Stimulated activated CD8-positive, alpha-beta memory T cell treated with anti-CD3 and anti-CD28 coated beads, Interleukin-2, amount 100 ng/mL, for 1 hour (primary cell): ENCODE measurements at places on chromosomes 16 and 17.
A peak's percentile ranks its signal among the peaks of the same experiment; 100 is the strongest.

DNA sequence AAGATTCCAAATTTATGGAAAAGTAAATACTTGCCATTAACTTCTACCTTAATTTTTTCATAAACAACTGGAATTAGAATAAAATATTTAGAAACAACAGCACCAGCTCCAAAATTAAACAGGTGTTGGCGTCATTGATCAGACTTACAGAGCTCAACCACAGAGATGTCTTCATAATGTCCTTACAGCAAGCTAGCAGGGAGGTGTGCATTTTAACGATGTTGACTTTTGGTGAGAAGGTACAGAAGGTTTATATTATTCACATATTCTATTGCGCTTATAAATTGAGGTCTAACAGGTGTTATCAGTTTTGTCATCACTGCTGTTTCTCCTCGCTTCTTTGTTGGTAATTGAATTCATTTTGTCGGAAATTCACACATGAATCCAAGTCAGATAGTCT lies 226.2 kb upstream of the CA10 start:
- no peak for DNase-seq

DNA sequence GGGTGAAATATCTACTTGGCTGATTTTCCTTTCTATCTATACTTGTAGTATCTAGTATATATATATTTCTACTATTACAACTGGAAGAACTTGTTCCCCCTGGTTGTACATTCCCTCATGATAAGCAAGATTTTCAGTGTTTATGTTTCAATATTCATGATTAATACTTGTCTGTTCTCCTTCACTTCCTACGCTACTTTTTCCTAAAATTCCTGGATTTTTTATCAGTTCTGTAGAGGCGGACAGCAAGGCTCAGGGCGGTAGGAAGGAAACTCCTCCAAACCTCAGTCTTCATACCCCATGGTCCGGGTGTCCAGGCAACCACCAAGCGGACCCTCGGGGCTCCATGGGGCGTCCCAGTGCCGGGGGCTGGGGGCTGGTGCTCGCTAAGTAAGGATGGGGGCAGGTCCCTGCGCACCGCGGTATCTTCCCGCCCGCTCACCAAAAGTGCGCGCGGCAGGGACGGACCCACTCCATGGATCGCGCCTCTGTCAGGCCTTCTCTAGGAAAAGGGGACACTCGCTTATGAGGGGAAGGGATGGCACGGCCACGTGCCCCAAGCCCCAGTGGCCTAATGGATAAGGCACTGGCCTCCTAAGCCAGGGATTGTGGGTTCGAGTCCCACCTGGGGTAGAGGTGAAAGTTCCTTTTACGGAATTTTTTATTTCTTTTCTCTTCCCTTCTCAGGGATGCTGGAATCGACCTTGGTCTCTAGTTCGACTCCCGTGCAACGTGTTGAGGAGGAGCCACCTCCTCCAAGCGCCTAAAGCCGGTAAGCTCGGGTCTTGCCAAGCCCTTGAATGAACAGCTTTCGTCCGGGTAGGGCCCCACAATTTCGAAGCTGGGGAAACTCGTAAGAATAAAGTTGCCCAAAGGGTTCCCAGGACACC lies 13.2 kb downstream of the ATP5PD start:
- DNase-seq = peak; percentile 64

GRCh38 chr17:59811209-59811608 lies 81.5 kb downstream of the TUBD1 start:
- no peak for DNase-seq

DNA sequence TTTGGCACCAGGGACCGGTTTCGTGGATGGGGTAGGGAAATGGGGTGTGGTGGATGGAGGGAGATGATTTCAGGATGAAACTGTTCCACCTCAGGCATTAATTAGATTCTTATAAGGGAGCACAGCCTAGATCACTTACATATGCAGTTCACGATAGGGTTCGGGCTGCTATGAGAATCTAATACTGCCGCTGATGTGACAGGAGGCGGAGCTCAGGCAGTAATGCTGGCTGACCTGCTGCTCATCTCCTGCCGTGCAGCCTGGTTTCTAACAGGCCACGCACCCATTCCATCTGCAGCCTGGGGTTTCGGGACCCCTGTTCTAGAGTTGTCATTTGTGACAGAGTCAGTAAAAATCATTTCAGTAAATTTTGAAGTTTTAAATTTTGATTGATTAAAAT lies 99.7 kb downstream of the CHD9 start:
- no peak for DNase-seq

GRCh38 chr17:68698746-68699145 lies 97.6 kb upstream of the FAM20A start:
- no peak for DNase-seq

DNA sequence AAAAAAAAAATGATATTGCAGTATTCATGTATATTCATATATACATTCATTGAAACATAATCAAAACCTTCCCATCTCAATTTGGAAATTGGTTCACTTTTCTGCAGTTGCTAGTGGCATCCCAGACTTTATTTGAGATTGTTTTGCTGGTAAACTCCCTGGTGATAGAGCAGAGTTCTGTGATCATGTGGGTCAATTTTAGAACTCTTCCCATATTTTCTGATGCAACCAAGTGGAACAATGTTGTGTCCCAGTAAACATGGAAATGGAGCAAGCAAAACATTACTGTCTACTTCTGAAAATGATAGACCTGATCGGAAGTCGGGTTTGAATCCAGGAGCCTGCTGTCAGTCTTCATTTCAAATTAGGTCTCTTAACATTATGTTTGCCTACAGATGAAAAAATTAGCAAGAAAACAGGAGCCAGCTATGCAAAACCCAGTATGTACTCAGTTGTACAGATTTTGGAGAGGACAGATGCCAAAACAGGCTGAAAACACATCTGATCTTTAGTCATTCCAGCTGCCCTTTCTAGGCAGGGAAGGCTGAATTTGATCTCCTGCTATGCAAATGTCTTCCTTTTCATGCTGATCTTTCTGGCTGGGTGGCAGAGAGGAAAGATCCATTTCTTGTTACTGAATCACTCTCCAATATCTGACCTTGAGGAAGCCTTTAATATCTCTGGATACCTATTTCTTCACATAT lies 786.6 kb upstream of the SOX9 start:
- DNase-seq = no peak

- DNase-seq = no peak
These were observed 365.7 kb upstream of the MAF start for GRCh38 chr16:79966226-79966625.

- DNase-seq = no peak
These were observed 192.2 kb upstream of the WSCD1 start for GRCh38 chr17:5877948-5878347.
